ENCODE measurements at places on chromosomes 5 and 9.

GRCh38 chr9:22722492-22722891 is 275.9 kb downstream of the DMRTA1 start:
- DNase-seq, result no peak

GRCh38 chr5:84191281-84191680 is 193.4 kb downstream of the EDIL3 start:
- no peak for DNase-seq

DNA sequence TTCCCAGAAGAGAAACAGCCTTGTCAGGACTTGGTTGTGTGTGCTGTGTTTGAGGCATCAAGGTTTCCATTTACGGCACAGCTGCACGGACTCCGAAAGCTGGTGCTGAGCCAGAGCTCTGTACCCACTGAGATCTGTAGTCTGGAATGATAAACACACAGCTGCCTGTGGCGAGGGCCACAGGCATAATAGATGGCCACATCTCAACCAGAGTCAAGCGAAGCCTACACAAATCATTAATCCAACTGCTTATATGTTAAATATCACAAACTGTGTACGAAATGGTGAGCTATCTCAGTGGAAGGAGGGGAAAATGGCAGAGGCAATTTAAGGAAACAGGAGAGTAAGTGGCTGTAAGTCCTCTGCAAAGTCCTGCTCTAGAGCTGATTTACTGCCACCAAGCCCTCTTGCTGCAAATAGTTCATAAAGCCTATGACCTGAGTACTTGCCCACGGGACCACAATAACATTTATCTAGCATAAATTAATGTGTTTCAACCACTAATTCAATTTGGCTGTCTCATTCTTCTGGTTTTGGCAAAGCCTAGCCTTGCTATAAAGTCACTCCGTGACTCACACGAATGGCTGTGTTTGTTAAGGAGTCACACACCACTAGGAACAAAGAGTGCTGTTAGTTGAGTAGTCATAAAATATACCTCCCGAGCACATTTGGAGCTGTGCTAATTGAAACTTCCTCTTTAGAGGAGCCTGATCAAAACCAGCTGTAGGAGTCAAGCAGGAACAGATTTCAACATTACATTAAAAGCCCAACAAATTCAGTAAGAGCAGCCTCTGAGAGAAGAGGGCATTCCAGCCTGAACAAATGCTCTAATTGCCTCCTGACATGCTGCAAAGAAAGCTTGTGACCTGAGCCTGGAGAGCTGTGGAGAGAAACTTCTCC is 738.6 kb upstream of the ZNF608 start:
- peak; percentile 91 for DNase-seq

- no peak for DNase-seq
These were observed 13.7 kb downstream of the MRPL36 start for GRCh38 chr5:1785984-1786383.

DNA sequence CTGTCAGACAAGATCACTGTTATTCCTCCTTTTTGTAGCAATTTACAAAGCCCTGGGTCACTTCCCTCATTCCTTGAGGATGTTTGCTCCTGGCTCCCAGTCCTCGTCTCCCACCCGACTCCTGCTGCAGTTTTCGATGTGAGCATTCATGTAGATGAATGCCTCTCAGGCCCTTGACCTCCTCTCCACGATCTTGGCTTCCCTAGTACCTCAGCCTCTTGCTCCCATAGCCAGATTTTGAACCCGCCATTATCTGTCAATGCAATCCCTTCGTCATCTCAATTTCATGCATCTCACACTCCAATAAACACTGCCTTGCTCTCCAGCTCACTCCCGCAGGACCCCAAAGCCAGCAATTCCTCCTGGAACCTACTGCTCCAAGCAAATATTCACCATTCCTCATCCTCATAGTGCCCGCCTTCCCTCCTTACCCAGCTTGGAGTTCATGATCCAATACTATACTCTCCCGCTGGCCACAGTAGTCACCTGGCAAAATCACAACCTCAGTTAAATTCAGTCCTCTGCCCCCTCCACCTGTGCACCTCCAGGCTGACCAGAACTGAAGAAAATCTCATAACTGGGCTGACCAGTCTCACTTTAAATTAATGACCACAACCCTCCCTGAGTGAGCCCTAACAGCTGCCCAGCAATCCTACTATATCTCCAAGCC is 35.1 kb upstream of the JADE2 start:
- DNase-seq, result no peak
